ENCODE measurements at places on chromosomes 2 and 18.

DNA sequence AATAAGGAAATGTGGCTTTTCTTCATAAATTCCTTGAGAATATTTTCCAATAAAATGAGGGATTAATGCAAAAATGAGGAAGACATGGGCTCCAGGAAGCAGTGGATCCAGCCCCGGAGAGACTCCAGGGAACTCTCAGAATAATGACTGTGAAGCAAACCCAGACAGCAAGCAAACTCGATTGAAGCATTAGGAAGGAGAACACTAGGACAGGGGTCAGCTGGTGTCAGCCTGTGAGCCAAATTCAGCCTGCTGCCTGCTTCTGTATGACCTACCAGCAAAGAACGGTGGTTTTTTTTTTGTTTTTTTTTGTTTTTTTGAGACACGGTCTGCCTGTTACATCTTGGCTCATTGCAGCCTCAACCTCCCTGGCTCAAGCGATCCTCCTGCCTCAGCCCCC is 274.3 kb upstream of the FBXO11 start:
- DNase-seq, result no peak

DNA sequence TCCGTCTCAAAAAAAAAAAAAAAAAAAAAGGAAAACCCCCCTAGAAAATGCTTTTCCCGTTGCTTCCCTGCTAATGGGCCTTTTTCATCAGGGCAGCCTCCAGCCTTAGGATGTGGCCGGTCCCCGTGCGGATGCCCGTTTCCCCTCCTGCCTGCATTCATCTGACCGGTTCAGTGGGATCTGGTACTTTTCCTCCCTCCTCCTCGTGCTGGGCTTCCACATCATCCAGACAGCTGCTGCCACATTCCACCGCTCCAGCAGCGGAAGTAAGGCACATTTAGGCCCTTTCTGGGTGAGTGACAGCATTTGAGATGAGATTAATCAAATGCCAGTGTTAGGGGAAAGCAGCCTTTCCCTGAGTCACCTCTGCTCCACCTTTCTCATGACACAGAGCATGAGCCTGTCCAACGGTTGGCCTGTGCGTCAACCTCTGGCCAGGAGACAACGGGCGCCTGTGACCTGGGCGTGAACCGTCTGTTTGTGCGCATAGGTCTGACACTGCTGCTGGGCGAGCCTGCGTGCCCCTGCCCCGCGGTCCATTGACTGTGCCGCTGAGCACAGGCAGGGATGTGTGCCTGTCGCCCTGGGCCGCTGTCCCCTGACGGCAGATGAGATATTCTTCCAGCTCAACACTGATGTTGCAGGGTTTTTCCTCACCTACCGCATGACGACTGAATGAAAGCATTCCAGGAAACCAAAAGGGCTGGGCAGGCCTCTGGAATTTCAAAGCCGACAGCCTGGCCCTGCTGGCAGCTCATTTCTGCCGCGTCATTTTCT is 174.0 kb downstream of the TGIF1 start:
- peak; percentile 77 for DNase-seq

- DNase-seq, result no peak
These were observed 4.8 kb downstream of the IMPA2 start for GRCh38 chr18:11986061-11986460.

DNA sequence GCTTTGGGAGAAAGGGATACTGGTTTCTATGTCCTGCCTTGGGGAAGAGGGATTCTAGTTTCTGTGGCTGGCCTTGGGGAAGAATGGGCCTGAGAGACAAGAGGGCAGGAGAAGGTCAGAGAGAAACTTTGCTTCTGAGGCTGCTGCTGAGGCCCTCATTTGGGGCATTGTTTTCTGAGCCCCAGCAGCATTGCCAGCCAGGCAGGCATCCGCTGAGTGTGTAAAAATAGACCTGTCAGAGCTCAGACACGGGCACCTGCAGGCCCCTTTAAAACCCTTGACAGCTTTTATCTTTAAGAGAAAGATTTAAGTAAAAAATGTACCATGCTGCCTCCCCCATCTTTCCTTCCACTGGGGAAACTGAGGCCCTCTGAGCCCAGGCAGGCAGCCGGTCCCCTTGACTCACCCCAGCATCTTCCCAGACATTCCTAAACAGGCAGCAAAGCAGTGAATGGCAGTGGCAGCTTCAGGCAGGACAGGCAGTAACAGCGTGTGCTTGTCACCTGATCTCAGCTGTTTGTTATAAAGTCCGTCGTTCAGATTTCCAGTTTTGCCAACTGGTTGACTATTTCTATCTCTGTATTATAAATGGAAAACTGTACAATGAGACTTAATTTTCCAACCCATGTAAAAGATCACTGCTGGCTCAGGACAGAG is 27.6 kb downstream of the MLPH start:
- no peak for DNase-seq

DNA sequence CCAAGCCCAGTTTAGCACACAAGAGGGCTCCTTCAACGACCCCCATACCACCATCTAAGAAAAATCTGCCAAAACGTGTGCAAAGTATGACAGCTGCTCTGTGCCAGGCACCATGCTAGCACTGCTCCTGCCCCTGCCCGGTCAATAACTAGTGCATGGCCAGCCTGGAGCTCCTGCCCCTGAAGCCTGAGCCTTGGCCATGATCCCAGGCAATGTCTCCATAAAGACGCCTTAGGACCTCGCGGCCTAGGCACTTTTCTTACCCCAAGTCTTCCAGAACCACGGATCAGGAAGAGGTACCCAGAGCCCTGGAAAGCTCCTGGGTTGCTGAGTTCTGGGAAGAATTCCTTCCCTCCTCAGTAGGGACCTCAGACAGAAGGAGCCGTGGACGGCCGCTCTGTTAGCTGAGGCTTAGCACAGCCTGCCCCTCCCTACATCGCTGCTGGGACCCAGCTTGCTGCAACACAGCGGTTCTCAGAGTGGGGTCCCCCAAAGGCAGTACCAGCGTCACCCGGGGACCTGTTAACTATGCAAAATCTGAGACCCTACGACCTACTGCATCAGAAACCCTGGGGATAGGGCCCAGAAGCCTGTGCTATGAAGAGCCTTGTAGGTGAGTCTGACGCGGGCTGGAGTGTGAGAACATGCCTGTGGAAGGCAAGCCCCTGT is 117.8 kb upstream of the TWIST2 start:
- DNase-seq, result no peak
